ENCODE measurements at places on chromosomes 7 and 10. TPM values are rescaled to one million over a fixed set of nuclear protein-coding genes. Genes with fewer than 3 reads are reported as not detected.

TMEM270 gene
- not detected for total RNA-seq

ASIC3 gene
- 3.7 TPM for total RNA-seq

USP6NL gene
- total RNA-seq, result 23.3 TPM

TMEM209 gene
- 10.8 TPM for total RNA-seq

AASS gene
- 34.4 TPM for total RNA-seq

OR2A14 gene
- not detected for total RNA-seq

ABCB4 gene
- total RNA-seq, result 0.49 TPM

ARHGEF5 gene
- 23.3 TPM for total RNA-seq

LRRD1 gene
- total RNA-seq, result 0.49 TPM

SRGN gene
- 117 TPM for total RNA-seq

LARP4B gene
- total RNA-seq, result 78.3 TPM

PKD2L1 gene
- total RNA-seq, result not detected

JAKMIP3 gene
- 0.49 TPM for total RNA-seq

- no peak for DNase-seq
These were observed 1225.5 kb upstream of the CELF2 start for GRCh38 chr10:9792181-9792580.

- DNase-seq, result no peak
These were observed 49.8 kb downstream of the CARD11 start for GRCh38 chr7:2993868-2994267.

DNA sequence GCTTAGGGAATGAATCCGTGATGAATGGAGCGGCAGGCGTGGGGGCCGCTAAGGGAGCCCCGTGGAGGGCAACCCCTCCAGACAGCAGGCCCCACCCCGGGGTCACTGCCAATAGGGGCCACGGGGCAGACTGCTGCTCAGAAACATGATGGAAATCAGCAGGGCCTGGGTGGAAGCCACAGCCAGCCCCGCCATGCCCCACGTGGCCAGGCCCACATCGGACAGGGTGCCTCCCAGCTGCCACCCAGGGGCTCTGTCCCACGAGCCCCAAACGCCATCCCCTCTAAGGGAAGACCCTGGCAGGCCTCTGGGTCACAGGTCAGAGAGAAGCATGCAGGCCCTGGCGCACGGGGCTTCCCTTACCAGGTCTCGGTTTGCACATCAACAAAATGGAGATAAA lies 28.4 kb downstream of the TNRC18 start:
- no peak for DNase-seq

DNA sequence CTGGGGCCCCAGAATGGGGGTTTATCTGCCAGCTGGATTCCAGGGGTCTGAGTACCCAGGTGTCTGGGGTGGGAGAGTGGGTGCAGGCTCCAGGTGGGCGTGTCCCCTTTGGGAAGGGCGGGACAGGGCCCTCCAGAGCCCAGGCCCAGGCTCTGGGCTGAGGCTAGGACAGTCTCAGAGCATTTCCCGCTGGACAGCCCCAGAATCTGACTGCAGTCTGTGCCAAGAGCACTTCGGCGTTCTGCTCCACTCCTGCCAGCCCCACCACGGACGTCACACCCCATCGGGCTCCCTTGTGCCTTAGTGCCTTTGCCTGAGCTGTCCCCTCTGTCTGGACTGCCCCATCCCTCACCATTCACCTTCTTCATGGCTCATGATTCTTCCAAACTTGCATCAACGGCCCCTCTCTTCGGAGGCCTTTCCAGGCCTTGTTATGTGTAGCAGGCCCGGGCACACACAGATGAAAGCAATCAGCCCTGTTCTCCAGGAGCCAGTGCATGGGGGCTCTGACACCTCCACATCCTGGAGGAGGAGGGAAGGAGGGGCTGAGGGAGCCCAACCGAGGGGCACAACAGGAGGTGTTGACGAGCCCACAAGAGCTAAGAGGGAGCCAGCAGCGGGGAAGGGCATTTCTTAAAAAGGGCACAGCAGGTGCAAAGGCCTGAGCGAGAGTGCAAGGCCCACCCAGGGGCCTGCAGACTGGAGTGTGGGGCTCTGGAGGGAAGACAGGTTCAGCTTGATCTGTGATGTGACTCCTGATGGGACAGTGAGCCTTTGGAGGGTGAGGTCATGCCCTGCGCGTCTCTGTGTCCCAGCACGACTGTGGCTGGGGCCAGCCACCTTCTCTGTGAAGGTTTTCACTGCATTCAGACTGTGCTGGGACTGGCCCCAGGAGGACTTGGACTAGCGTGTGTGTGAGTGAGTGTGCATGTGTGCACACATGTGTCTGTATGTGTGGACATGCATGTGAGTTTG lies 41.7 kb downstream of the GTF2IRD1 start:
- DNase-seq, result no peak

DNA sequence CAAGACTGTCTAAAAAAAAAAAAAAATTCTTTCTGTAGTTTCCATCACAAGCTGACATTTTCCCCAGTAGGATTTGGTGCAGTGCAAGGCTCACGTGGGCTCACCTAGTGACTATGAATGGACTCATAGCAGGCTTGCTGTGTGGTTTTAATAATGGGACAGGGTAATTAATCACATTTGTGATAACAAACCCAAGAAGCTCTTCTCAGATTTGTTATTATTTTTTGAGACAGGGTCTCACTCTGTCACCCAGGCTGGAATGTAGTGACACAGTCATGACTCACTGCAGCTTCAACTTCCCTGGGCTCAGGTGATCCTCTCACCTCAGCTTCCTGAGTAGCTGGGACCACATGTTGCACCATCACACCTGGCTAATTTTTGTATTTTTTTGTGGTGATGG lies 40.0 kb downstream of the NACAD start:
- no peak for DNase-seq

GRCh38 chr10:113261161-113261560 lies 291.7 kb upstream of the HABP2 start:
- DNase-seq, result no peak

GRCh38 chr7:66921918-66922486 lies 977 bp downstream of the TMEM248 start:
- no peak for DNase-seq

- no peak for DNase-seq
These were observed 76.0 kb downstream of the CARD11 start for GRCh38 chr7:2967705-2968104.

DNA sequence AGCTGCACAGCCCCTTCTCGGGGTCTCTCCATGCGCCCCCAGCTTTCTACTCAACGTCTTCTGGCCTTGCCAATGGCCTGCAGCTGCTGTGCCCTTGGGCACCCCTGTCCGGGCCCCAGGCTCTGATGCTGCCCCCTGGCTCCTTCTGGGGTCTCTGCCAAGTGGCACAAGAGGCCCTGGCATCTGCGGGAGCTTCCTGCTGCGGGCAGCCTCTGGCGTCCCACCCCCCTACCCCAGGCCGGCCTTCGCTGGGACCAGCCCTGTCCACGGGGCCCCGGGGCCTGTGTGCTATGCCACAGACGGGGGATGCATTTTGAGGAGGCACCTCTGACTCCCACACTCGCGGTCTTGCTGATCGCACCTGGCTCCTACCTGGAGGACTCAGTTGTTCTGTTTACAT lies 2.3 kb downstream of the VENTX start:
- no peak for DNase-seq

GRCh38 chr7:157952841-157953645 lies 616.2 kb downstream of the DNAJB6 start:
- DNase-seq, result no peak

- DNase-seq, result no peak
These were observed 44.0 kb downstream of the CAPZA2 start for GRCh38 chr7:116906391-116906790.

DNA sequence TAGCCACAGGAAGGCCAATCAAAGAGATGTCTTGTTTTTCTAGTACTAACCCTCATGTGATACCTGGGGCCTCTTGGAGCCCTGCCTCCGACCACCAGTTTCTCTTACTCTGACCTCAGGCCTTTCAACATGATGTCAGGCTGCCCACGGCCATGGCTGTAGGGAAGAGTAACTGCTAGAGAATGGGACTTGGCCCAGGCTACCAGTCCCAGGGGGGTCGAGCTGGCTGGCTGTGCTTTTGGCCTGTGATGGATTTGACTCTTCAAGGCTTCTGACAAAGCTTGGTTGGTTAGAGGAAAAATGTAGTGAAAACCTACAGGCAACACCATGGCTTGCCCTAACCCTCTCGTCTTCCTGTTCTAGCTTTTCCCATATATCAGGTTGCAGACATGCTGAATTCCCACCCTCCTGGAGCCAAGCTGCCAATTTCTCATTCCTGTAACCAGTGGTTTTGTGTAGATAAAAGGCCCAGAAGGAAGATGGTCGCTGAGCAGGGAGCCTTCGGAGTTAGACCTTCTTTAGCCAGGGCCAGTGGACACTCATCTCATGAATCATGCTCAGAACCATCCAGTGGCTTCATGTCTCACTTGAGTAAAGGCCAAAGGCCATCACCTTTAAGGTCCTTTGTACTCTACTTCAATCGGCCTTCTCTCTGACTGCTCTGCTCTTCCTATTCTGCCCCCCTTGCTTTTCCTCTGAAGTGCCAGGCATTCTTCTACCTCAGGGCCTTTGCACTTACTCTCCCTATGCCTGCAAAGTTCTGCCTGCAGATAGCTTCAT lies 19.7 kb downstream of the SUFU start:
- DNase-seq, result no peak

- no peak for DNase-seq
These were observed 262.6 kb upstream of the CXCL12 start for GRCh38 chr10:44647473-44647872.

DNA sequence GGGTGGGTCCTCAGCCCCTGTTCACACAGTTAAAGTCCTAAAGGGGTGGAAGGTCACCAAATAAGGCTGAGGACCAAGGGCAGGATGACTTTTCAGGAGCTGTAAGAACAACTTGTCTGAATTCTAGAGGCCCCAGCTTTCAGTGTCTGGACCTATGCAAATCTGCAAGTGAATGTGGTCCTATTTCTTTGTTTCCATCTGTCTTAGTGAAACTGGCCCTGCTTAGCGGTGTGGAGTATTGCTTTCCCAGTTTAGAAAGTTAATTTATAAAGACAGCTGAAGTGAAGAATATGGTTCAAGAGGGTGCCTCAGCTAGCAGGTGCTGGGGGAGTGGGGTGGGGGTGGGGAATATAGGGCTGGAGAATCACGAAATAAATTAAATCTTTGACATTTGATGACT lies 40.1 kb downstream of the HHEX start:
- DNase-seq, result no peak

GRCh38 chr7:81482600-81483186 lies 287.2 kb downstream of the HGF start:
- no peak for DNase-seq

DNA sequence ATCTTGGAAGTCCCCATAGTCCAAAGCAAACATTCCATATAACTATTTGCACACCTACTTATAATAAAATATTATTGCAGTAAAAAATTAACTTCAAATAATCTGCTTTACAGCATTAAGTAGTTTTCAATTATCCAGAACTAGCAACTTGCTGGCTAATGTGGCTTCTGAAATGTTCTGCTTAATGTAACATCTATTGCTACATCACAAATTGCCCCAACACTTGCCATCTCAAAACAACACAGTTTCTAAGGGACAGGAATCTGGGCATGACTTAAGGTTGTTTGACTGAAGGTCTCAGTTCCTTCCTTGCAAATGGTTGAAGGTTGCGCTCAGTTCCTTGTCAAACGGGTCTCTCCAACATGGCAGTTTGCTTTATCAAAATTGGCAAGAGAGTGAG lies 378.5 kb upstream of the SEMA3C start:
- no peak for DNase-seq

DNA sequence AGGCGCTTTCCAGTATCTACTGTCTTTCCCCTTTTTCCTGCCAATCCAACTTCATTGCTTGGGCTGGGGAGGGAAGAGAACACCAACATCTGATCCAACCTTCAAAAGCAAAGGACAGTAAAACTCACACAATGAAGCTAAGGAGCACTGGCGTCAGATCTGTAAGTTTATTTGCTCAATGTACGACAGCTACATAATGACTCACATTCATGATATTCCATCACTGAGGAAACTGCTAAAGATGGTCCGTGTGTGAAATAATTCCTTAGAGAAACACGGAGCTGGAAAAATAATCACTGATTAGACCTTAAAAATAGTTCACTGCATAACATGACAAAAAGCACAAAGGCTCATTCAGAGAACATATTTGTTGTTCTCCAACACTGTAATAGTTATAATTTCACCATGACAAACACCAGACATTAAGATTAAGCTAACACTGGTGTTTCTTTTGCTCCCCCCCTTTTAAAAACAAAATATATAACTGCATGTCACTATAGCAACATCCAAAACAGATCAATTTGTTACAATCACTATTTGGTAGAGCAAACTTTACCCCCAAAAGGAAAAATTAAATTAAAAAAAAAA lies 24.3 kb downstream of the HSPB1 start:
- no peak for DNase-seq

DNA sequence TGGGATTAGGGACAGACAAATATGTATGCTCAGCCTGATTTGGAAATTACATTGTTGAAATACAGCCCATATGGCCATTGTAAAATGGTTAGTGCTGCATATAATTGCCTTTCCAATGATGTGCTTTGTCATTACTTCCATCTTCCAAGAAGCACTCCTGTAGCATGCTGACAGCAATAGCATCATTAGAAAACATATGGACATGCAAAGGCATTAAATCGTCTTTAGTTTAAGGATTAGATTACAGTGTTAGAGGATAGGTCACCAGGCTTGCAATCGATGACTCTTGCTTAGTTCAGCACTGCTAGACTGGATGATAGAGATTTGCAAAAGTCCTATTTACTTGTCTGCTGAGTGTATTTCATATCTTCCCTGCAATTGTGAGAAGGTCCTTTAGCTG lies 17.4 kb downstream of the AUTS2 start:
- no peak for DNase-seq

GRCh38 chr7:148856578-148856881 lies 27.6 kb downstream of the EZH2 start:
- DNase-seq, result no peak

DNA sequence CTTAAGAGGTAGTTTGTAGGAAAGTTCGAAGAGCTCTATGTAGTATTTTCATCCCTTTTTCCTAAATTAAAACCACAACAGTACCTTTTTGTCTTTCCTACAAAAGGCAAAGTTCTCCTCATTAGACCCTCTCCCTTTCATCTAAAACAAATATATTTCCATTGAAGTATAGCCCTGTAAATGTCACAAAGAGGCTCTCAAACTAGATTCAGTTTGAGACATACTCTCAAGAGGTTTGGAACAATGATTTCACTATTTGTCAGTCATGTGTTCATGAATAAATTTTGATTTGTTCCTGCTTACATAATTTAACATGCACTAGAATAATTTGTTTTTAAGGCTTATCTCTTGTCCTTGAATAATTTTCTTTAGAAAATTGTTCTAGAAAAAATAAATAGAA lies 12.2 kb downstream of the TAS2R16 start:
- no peak for DNase-seq

DNA sequence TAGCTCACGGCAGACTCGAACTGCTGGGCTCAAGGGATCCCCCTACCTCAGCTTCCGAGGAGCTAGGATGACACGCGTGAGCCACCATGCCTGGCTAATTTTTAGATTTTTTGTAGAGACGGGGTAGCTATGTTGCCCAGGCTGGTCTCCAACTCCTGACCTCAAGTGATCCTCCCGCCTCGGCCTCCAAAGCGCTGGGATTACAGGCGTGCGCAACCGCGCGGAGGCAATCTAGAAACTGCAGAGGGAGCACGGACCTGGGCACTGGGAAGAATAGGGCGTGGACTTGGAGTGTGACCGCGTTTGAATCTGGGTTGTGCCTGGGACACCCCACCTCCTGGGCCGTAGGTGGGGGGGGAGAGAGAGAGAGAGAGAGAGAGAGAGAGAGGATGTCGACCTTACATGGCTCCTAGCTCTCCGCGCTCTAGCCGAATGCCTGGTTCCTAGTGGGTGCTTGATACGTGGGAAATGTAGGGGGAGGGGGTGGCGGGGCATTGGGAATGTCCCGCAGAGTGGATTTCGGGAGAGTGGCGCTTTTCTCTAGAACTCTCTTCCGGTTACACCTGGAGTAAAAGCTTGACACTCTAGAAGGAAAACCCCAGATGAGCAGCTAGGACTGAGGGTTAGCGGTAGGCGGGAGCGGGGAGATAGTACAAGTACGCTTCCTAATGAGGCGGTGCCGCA lies 1.2 kb upstream of the MAP3K8 start:
- DNase-seq, result no peak

Measured in vagina (tissue), 2 donors.